Stromal cell of bone marrow (primary cell): ENCODE measurements at places on chromosomes 16 and 17.

- DNase-seq, result no peak
Observed at GRCh38 chr16:86231321-86231995, 278.9 kb upstream of the FOXF1 start.

GRCh38 chr16:11208916-11209665 lies 46.9 kb downstream of the SOCS1 start:
- DNase-seq, result no peak

- no peak for DNase-seq
Observed at GRCh38 chr16:56343661-56344517, 81.5 kb downstream of the AMFR start.

- no peak for DNase-seq
Observed at GRCh38 chr17:15048381-15048780, 216.7 kb downstream of the PMP22 start.

DNA sequence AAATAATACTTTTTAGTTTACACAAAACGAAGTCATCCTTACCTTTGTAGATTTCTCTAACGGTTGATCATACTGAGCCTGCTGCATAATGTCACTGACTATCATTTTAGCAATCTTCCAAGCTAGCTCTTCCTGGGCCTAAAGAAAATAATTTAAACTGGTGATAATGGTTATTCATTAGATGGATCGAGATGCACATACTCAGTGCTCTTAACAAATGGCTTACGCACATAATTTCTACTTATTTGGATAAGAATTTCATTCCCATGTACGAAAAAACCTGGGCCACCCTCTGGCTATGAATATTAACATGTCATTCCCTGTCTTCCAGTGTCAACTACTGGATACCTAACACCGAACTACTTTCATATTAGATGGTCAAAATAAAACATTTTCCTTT lies 41.4 kb upstream of the ULK2 start:
- no peak for DNase-seq

DNA sequence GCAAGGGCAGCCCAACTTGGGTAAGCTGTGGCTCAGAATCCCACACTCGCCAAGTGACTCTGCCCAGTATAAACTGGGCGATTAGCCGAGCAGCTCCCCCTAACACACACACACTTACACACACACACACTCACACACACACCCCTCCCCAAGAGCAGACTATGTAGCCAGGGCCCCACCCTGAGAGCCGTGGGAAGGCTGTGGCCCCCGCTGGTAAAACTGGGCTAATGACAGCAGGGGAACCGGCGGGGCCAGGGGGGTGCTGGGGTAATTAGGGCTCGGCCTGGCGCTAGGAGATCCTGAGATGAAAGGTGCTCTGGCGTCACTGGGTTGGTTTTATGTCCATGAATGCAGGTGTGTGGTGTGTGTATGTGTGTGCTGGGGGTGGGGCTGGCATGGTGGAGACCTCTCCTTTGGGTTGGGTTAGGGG lies 1.1 kb upstream of the THRA start:
- no peak for DNase-seq

GRCh38 chr16:3836641-3837040 lies 43.9 kb downstream of the CREBBP start:
- no peak for DNase-seq

- no peak for DNase-seq
Observed at GRCh38 chr16:50940275-50940854, 198.5 kb downstream of the CYLD start.

DNA sequence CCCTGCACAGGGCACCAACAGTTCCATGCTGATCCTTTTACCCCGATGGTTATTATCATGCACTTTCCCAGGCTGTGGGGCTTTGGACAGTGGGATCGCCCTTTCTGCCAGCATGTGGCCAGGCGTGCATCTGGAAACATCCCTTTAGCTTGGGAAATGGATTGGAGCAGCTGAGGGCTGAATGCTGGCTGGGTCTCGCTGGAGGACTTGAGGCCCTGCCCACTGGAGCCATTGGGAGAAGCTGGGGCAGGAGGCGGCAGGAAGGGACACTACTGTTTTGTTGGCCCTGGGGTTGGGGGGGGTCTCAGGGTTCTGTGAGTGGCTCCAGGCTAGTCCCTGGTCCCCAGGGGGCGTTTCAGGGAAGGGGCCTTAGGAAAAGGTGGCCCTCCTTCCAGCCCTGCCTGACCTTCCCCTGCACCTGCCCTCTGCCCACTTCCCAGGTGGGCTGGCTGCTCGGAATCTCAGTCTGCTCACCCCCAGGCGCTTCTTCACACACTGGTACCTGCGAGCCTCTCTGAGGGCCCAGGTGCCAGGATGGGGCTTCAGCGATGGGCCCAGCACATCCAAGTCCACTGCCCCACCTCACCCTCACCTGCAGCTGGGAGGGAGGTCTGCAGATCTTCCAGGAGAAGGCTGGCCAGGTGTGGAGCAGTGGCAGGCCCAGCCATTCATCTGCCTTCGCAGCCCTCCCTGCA lies 1.6 kb upstream of the ADGRG3 start:
- DNase-seq, result no peak

DNA sequence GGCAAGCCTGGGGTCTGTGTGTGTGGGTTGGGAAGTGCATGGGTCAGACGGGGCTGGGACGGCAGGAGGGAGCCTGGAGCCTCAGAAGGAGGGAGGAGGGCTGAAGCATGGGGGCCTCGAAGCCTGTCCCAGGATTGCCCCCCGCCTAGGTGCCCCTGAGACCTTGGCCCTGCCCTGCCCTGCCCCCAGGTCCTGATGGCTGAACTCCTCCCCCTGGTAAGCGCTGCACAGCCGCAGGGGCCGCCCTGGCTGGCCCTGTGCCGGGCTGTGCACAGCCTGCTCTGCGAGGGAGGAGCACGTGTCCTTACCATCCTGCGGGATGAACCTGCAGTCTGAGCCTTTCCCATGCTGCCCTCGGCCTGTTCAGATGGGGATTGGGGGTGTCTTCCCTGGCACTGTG lies 4.4 kb downstream of the TEDC2 start:
- DNase-seq, result no peak

GRCh38 chr16:65406933-65407332 lies 285.1 kb upstream of the CDH11 start:
- no peak for DNase-seq

DNA sequence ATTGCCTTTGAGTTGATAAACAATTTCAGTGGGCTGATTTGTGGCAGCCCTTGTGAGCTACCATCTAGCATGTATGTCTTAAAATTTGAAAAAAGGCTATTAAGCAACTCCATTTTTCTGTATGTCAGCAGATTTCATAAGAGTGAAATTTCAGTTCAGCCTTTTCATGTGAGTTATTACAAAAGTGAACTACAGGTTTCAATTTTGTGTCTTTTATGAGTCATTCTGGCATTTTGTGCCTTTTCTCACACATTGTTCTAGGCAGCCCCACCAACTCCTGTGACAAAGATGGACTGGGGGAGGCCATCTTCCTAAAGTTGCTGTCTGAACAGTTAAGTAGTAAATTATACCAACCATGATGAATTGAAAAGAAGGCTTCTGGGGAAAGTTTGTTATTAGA lies 52.1 kb downstream of the USP10 start:
- DNase-seq, result peak; percentile 29

DNA sequence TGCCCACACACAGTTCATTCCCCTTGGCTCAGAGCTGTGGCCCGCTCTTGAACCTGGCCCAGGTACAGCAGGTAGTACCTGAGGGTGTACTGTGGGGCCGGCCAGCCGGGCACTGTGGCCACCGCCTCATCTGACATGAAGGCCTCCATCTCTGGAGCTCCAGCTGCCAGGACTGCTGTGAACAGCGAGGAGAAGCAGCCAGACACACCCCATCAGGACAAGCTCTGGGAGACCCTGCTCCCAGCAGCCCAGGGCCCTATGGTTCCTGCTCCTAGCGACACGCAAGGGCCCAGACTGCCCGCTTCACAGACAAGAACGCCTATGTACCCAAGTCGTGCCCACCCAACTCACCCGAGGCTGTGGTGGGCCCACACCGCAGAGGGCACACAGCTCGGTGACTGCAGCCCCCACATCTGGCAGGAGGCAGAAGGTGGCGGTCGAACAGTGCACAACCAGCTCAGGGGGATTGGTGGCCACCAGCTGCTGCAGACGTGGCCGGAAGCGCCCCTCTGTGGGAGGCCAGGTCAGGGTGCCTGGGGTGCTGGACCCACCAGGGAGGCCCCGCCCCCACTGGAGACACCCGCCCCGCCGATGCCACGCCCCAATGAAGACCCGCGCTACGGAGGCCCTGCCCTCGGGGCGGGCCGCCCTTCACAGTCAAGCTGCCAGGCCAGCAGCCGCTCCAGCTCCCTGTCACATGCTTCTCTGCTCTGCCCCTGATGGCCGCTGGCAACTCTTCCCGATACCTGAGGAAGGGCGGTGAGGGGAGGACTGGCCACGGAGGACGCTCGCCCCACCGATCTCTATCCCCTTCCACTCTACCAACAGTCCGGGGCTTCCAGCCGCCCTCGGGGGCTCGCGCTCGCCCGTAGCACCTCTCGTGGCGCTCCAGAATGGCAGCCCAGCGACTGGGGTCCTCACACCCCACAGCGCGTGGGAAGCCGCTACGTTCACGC lies 1.1 kb upstream of the STUB1 start:
- no peak for DNase-seq

GRCh38 chr16:58608601-58609136 lies 21.0 kb downstream of the CNOT1 start:
- DNase-seq, result no peak

DNA sequence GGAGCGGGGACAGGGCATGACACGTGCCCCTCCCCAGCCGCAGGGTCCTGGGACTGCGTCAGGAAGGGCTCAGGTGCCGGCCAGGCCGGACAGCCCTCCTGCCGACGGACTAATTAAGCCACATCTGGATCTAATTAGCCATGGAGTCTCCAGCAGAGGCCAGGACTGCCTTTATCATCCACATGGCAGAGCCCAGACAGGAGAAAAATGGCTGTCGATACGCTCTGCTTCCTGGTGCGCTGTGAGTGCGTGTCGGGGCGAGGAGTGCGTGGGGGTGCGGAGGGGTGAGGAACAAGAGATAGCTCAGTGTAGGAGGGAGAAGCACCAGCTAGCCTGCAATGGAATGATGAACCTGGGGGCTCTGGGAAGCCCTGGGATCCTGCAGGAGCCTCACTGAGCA lies 218.8 kb downstream of the IRF8 start:
- DNase-seq, result no peak
